ENCODE measurements at places on chromosomes 7 and 10.

DNA sequence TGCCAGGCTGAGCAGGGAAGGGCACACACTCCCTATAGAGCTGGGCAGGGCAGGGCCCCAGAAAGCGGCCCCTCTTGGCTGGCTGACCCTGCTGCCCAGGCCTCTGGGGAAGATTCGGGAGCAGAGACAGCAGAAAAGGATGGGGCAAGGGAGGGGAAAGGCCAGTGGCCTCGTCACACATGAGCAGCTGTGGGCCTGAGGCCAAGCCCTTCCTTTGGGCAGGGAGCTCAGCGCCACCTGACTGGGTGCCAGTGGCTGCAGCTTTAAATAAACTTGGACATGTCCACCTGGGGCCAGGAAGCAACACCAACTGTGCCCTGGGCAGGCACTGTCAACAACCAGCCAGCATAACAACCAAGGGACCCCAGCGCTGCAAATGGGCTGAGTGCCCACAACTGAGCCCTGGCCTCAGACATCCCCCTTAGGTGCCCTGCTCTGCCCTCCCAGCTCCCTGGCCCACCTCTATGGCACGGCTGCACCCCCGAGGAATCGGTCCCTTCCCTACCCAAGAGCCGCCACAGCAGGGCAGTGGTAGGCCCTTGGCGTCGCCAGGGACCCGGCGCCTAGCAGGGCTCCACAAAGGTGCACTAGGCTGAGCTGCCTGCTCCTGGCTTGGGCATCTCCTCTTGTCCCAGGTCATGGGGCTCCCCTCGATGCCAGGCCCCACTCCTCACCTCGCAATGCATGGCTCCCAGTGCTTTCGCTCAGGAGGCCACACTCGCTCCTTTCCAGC lies 2.6 kb downstream of the CAMK2B start:
- DNase-seq: peak; percentile 9

GRCh38 chr7:158422887-158423560 lies 164.6 kb downstream of the PTPRN2 start:
- no peak for DNase-seq

DNA sequence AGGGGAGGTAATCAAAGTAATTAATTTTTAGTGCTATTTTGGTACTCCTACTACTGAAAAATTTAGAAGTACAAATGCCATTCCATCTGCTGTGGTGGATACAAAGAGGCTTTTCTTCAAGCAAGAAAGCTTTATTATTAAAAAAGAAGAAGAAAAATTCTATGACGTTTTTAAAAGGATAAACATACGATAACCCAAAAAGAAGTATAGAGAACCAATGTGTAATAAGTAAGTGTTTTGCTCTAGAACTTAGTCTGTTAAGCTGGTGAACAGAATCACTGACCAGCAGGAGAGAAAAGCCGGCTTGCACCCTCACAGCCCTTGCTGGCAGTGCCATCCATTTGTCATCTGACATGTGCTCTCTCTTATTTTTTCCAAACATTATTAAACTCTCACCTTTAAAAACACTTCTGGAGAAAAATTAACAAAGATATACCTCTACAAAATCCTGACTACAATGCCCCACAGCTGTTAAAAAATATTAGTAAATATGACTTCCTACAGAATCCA lies 81.5 kb downstream of the SRPK2 start:
- no peak for DNase-seq

GRCh38 chr7:41869091-41869490 lies 166.2 kb upstream of the INHBA start:
- DNase-seq: no peak

DNA sequence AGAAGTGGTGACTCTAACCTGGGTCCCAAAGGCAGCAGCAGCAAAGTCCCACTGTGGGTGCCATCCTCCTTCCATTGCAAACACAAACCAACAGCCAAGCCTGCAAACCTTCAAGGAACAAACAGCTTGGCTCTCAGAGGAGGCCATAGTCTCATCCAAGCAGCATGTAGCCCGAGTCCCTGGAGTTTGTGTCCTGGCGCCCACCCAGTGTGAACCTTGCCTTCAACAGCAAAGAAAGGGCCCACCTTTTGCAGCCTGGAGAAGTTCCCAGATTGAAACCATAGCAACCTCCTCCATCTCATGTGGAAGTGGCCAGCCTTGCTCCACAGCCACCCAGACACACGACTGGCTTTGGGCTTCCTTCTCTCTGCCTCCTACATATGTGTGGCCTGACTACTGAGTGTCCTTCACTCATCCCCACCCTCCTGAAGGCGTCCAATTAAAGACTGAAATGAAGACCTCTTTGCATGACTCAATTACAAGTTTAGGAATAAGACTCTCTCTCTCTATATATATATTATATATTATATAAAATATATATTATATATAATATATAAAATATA lies 106.1 kb downstream of the C10orf90 start:
- DNase-seq: no peak

DNA sequence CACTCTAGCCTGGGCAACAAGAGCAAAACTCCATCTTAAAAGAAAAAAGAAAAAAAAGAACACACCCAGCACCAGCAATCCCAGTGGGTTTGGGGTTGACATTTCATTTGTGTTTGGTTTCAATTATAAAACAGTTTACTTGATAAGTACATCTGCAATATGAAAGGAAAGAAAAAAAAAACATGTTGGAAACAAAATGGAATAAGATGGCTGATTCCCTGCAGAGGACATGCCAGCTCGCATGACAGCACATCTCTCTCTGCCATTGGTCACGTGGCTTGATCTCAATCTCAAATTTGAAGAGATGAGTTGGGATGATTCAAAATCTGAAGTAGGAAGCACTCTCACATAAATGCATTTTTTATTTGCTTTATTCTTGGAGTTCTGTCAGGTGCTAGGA lies 28.0 kb downstream of the MYOF start:
- no peak for DNase-seq

GRCh38 chr7:73668103-73668885 lies 663 bp downstream of the VPS37D start:
- DNase-seq: no peak

DNA sequence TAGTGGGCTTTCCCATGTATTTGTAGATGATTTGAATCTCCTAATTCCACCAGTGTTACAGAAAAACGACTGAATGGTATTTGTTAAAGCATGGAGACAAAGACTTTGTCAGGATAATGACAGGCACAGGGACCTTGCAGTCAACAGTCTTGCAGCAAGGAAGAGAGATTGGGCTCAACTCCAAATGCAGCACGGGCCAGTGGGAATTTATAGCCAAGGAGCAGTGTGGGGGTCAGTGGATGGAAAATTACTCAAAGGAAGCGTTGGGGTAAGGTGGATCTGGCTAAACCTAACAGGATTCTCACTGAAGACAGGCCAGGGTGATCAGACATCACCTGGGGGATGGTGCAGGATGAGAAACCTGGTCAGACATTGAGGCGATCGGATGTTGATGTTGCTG lies 24.3 kb downstream of the CPVL start:
- DNase-seq: no peak

DNA sequence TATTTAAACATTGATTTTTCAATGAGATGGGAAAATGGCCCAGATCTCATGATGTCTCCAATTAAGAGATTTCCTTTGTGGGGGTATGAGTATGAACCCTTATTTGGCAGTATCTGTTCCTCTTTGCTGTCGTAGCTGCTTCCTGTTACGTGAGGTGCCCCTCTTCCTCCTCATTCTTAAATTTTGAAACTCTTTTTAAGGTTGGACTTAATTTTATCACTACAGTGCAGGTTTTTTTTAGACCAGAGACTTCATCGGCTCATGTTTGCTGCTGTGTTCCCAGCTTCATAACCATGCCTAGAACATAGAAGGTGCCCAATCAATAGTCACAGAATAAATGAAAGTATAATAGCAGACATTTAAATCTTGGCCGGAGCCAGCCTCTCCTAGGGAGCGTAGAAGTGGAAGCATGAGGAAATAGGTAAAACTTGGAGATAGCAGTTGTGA lies 2.4 kb downstream of the MIOS start:
- no peak for DNase-seq

DNA sequence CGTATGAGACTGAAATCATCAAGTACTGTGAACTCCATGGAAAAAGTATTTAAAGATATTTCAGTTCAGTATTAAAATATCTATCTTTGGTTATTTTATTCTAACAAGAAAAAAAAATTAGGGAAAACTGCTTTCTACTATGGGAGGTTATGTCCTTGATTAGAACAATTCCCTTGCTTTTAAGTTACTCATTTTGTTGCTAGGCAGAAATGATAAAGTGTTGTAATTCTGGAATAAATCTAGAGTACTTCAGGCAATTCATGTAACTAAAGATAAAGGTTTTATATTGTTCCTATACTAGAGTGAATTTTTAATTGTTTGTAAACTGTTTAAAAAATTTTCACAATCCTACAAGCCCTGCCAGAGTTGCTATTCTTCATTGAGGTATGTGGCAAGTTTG lies 92.0 kb downstream of the BBS9 start:
- DNase-seq: no peak

GRCh38 chr7:149005427-149006344 lies 22.6 kb downstream of the PDIA4 start:
- DNase-seq: no peak

DNA sequence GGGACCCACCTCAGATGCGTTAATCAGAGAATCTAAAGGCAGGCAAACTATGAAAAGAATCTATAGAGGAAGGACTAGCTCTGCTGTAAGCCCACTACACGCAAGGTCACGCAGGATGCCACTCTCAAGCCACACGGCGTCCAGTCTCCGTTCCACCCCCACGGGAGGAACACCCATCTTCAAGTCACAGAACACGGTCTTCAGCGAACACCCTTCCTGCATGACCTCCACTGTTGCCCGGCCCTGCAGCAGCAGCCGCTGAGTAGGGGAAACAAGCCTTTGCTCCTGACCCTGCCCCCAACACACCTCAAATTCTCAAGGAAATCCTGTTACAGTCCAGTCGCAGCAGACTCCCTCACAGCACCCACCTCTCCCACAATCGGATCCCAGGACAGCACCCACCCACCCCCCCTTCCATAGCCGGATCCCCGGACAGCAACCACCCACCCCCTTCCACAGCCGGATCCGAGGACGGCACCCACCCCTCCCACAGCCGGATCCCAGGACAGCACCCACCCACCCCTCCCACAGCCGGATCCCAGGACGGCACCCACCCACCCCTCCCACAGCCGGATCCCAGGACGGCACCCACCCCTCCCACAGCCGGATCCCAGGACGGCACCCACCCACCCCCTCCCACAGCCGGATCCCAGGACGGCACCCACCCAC lies 133.7 kb downstream of the DIP2C start:
- no peak for DNase-seq

DNA sequence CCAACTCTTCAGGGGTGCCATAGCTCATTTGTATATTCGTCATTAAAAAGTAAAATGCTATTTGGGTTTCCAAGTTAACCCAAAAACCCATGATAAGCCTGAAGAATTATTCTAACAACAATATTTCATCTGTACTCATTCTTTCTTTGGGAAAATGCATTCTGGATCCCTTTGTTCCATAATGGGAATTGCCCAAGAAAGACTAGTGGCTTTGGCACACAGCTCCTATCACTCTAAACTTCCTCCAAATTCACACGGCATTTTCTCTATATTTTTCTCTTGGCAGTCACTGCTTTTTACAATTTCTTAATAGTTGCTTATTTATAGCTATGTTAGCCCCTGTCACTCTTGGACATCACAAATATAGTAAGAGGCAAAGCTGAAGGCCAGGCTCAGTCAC lies 29.1 kb downstream of the CHCHD3 start:
- DNase-seq: no peak

DNA sequence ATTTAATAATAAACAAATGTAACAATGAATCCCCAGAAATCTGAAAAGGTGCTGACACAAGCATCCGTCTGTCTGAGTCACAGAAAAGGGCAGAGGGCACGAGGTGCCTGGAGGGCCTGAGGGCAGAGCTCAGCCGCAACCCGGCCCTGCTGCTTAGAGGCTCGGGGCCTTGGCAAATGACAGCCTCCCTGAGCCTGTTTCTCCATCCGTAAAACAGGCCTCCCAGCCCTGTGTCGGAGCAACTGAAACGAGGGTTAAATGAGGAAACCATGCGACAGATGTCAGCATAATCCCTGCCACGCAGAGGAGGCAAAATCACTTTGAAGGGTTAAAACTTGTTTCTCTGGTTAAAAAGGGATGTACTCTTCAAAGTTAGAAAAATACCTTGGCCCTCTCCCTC lies 24.9 kb downstream of the NUDT1 start:
- DNase-seq: no peak

- no peak for DNase-seq
Observed at GRCh38 chr7:44216521-44217222, 15.9 kb downstream of the YKT6 start.

DNA sequence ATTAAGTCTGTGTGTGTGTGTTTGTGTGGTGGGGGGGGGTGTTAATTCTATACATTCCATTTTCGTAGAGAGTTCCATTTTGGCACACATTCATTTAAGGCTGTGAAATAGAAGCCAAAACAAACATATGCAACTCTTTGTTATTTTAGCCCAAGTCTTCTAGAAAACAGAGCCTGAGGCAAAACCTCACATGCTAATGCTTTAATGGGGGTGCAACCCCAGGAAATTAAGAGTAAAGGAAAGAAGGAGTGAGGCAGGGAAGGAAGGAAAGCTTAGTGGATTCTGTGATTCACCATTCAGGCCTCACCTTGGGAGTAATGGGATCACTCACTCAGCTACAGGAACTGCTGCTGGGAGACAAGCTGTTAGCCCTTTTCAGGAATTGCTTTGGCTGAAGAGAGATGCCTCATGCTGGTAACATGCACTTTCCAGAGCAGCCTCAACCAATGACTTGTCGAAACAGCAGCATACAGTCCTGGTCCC lies 73.0 kb upstream of the CTTNBP2 start:
- peak; percentile 33 for DNase-seq

DNA sequence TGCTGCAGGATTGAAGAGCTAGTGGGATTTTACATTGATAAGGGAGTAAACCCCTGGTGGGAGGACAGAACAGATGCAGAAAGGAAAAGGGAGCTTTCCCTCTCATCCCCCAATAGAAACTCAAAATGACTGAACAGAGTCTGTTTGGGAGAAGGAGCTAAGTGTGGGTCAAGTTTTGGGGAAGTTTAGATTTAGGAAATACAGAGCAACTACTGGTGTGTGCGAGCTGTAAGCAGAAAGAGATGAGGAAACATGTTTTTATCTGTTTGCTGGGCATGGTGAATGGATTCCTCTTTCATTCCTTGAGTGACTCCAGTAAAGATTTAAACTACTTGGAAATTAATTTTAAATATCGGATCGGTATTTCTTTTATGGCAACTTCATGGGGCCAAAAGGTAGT lies 132.7 kb downstream of the AOAH start:
- DNase-seq: no peak

DNA sequence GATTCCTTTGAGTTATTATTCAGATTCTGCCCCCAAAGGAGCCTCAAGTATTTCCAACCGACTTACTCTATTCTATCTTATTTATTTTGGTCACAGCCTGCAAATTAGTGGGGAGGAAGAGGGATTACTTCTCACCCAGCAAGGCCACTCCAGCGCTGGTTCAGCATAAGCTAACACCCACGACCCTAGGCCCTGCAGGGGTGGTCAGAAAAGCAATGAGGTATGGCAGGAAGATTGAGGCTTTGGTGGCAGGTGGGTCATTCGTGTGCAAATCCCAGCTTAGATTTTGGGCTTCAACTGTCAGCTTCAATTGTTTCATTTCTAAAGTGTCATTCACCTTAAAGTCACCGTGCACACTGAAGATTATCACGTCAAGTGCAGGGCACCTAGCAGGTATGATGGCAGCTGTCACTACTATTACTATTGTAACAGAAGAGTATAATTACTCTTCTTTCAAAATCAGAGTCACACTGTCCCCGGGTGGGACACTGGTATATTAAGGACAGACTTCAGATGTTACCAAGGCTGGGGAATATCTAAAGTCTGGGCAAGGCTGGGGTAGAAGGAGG lies 48.8 kb upstream of the OPTN start:
- DNase-seq: no peak
